Activated CD8-positive, alpha-beta memory T cell treated with anti-CD3 and anti-CD28 coated beads, Interleukin-2, amount 10 ng/mL, durations not matched to agents 7 days and 5 days (primary cell): ENCODE measurements at places on chromosomes 12 and 14. TPM values are rescaled to one million over a fixed set of nuclear protein-coding genes. Genes with fewer than 3 reads are reported as not detected.

OR6S1 gene
- not detected for total RNA-seq

PLXNC1 gene
- total RNA-seq: 13.1 TPM

CRIP2 gene
- 0.68 TPM for total RNA-seq

PCED1B gene
- total RNA-seq: 44.3 TPM

PYGL gene
- total RNA-seq: 0.91 TPM

CLEC7A gene
- 0.26 TPM for total RNA-seq

PRDM4 gene
- total RNA-seq: 26.3 TPM

FAM90A1 gene
- total RNA-seq: not detected

ACYP1 gene
- total RNA-seq: 45.2 TPM

ENDOU gene
- total RNA-seq: not detected

HOXC12 gene
- not detected for total RNA-seq

KITLG gene
- total RNA-seq: 0.14 TPM

TBX3 gene
- total RNA-seq: not detected
